ENCODE measurements at places on chromosomes 3 and 15.

DNA sequence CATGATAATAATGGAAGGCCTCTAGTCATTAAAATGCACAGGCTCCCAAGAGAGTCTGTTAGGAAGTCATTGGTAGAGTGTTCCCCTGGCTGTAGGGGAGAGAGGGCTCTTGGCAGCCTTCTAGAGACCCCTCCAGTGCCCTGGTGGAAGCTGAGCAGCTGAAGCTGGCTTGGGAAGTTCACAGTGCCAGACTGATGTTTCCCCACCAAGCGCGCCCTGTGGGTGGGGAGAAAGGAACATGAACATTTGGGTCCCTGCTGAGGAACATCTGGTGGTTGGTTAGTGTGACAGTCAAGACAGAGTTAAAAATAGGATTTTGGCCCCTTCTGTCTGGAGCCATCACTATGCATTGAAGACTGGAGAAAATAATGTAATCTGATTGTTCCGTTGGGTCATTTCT is 37.1 kb upstream of the RGMA start:
- no peak for DNase-seq
- H3K4me3 ChIP-seq: no peak overlapping the region
- no peaks in the 10 kb centered on the region for H3K27me3 ChIP-seq

DNA sequence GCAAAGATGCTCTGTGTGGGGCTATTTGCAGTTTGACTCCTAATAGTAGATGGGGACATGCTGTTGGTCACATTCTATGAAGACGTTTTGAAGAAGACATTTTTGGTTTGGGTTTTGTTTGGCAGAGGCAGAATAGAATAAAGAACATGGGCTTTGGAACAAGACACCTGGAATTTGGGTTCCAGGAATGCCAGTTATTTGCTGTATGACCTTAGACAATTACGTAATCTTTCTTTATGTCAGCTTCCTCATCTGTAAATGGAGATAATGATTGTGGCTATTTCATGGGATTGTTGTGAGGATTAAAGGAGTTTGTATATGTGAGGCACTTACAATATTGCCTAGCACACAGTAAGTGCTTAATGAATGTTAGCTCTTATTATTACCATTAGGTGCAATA is 91.6 kb downstream of the MESD start:
- peaks cover 76% of the 10 kb centered on the region for H3K36me3 ChIP-seq
- H3K27ac ChIP-seq: no peak overlapping the region
- H3K4me1 ChIP-seq: peaks cover 3% of the 10 kb centered on the region
- DNase-seq: no peak
- no peaks in the 10 kb centered on the region for H3K27me3 ChIP-seq

GRCh38 chr3:63662500-63662899 is 10.0 kb downstream of the SNTN start:
- no peaks in the 10 kb centered on the region for H3K4me1 ChIP-seq
- H3K4me3 ChIP-seq: no peak overlapping the region
- no peak overlapping the region for H3K27ac ChIP-seq
- H3K36me3 ChIP-seq: no peaks in the 10 kb centered on the region
- no peaks in the 10 kb centered on the region for H3K27me3 ChIP-seq

GRCh38 chr3:195095035-195095703 is 175.8 kb downstream of the XXYLT1 start:
- no peaks in the 10 kb centered on the region for H3K27me3 ChIP-seq
- no peaks in the 10 kb centered on the region for H3K36me3 ChIP-seq
- H3K4me1 ChIP-seq: no peaks in the 10 kb centered on the region

- H3K4me3 ChIP-seq: no peak overlapping the region
- H3K36me3 ChIP-seq: no peaks in the 10 kb centered on the region
- H3K4me1 ChIP-seq: no peaks in the 10 kb centered on the region
- DNase-seq: no peak
These were observed 75.1 kb upstream of the TRIM42 start for GRCh38 chr3:140602781-140603180.

All from IMR-90 (cell line).